Gastroesophageal sphincter (tissue), 4 donors: ENCODE measurements at places on chromosomes 1 and 21.

DNA sequence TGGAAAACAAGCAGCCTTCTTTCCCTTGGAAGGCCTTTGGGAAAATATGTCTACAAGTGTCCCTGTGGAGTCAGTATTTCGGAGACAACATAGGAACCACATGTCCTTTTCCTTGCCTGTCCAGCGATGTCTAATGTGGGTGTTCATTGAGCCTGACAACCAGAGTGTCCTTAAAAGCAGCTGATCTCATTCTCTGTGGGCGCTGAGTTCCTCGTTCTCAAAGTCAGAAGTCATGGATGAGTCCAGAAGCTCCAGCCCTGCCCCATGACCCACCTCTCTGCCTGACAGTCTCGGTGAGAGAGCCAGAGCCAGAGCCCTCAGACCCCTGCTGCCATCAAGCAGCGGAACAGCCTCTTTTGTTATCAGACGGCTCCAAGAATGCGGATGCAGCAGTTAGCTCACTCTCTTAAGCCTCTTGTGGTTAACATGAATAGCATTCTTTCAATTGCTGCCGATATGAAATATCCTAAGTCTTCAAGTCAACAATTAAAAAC is 329.2 kb downstream of the TGFB2 start:
- ATAC-seq: no peak

GRCh38 chr1:216854836-216855484 is 131.7 kb upstream of the ESRRG start:
- ATAC-seq: no peak

GRCh38 chr1:231714440-231714839 is 87.8 kb downstream of the DISC1 start:
- ATAC-seq: no peak

DNA sequence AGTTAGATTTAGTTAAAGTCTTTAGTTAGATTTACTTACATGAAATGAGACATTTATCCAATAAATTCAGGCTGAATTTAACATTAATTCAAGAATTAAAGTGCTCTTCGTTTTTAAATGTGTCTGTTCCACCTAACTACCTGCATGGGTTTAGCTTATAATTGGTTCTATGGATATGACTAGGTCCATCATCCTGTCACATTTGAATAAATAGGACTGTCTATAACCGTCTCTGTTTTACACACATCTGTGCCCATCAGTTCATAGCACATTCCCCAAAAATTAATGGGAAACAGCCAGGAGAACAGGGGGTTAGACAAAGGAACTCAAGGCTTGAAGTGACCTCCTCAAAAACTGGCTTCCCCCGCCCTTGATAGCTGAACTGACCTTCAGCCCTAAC is 219.6 kb downstream of the MRPL39 start:
- no peak for ATAC-seq
